ENCODE measurements at places on chromosomes 3 and 15.

GRCh38 chr3:41581700-41582099 lies 380.2 kb downstream of the ULK4 start:
- DNase-seq, result no peak

DNA sequence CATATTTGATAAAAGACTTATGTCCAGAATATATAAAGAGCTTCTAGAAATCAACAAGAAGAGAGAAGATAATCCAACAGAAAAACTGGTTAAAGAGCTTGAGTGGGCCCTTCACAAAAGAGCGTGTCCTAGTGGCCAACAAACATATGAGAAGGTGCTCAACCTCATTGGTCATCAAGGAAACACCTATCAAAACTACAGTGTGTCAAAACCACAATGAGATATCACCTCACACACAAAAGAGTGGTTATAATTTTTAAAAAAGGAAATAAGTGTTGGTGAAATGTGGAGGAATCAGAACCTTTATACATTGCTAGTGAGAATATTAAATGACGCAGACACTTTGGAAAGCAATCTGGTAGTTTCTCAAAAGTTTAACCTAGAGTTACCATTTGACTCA lies 68.4 kb upstream of the KLF13 start:
- no peak for DNase-seq

DNA sequence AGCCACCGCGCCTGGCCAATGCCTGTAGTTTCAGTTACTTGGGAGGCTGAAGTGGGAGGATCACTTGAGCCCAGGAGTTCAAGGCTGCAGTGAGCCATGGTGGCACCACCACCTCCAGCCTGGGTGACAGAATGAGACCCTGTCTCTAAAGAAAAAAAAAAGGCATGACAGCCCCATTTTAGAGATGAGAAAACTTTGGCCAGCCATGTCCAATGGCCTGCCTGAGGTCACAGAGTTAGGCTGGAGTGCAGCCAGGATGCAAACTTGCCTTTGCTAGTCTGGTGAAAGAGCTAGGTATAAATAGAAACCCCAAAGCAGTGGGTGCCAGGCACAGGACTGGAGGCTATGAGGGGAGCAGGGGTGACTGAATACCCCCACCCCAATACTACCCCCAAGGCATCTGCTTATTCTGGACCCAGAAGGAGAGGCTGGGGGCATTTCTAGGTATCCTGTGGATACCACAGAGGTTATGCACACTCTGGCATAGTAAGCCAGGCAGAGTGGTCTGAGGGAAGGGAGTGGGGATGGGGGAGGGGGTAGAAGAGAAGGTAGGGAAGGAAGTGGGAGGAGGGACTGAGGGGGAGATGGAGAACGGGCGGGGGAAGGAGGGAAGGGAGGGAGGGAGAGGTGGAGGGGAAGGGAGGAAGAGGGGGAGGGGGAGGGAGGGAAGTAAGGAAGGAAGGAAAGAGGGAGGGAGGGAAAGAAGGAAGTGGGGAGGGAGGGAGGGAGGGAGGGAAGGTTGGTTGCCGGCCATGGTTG lies 16.2 kb upstream of the C15orf39 start:
- DNase-seq, result no peak

- DNase-seq, result no peak
Measured at GRCh38 chr15:40252438-40253166, 13.7 kb downstream of the PAK6 start.

GRCh38 chr15:51580385-51580784 lies 42.2 kb downstream of the DMXL2 start:
- no peak for DNase-seq

DNA sequence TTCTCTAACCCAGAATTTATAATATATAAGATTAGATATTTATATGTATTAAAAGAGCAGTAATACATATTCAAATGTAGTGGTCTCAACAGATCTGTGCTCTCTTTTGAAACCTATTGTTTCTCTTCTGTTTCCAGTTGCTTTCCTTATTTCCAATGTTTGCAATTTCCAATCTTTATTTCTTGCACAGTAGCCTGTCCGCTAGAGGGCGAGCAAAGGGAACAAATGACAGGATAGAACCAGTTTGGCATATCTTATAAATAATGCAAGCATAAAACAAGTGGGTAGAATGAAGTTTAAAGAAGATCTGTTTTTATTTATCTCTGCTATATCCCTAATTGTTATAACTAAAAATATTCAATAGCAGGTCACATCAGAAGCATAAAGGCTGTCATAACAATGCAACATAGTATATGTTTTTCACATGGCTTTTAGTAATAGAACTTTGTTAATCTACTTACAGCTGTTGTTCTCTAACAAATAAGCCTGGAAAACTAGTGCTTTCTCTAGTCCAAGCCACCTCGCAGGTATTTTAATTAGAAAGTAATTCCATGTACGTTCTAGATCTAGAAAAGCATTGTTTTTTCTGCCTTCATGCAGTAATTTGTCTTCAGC lies 15.1 kb upstream of the TCAIM start:
- DNase-seq, result peak; percentile 53

GRCh38 chr3:190122198-190122771 lies 1.6 kb upstream of the P3H2 start:
- DNase-seq, result peak; percentile 90

- no peak for DNase-seq
Measured at GRCh38 chr3:14520149-14520548, 20.0 kb downstream of the GRIP2 start.

- DNase-seq, result no peak
Measured at GRCh38 chr3:18179521-18179920, 245.6 kb downstream of the SATB1 start.

DNA sequence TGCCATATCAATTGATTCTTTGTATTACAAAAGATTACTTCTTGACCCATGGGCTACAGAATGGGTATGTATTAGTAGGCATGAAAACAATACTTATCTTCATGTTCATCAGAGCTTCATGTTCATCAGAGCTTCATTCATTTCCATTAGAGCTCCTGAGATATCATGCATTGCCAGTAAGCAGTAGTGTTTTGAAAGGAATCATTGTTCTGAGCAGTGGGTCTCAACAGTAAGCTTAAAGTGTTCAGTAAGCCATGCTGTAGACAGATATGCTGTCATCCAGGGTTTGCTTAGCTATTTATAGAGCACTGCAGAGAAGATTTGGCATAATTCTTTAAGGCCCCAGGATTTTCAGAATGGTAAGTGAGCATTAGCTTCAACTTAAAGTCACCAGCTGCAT lies 596.1 kb downstream of the ZNF385D start:
- DNase-seq, result no peak

DNA sequence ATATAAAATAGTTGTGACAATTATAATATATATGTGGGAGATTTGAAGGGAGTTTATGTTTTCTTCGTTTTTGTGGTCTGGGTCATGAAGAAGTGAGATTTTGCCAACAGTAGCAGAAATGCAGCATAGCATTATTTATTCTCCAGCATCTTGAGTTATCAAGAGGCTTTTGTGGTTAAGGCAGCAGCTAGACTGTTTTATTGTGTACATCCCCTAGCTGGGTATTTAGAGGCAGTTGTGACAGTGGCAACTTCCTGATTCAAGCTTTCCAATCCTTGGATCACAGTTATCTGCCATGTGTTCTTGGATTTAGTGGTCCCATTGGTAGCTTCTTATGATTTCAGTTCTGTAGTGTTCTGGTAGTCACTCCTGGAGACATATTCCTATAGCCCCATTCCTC lies 29.0 kb downstream of the ARIH1 start:
- DNase-seq, result no peak

DNA sequence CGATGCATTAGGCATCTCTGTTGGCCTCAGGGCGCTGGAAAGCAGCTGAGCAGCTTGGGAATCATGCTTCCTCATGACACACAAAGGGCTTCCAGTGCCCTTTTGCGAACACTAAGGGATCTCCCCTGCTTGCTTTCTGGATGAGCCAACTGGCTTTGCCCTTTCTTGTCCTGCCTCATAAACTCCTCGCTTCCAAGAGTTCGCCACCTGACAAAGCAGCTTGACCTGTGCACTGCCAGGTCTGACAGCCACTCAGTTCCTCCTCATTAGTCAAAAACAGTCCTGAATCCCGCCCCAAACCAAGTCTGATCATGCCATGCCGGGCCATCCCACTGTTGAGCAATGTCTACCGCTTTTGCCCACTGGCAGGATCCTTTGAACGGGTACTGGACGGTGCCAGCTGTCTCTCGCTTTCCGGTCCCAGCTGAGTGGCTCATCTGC lies 265.4 kb upstream of the LYSMD4 start:
- no peak for DNase-seq

DNA sequence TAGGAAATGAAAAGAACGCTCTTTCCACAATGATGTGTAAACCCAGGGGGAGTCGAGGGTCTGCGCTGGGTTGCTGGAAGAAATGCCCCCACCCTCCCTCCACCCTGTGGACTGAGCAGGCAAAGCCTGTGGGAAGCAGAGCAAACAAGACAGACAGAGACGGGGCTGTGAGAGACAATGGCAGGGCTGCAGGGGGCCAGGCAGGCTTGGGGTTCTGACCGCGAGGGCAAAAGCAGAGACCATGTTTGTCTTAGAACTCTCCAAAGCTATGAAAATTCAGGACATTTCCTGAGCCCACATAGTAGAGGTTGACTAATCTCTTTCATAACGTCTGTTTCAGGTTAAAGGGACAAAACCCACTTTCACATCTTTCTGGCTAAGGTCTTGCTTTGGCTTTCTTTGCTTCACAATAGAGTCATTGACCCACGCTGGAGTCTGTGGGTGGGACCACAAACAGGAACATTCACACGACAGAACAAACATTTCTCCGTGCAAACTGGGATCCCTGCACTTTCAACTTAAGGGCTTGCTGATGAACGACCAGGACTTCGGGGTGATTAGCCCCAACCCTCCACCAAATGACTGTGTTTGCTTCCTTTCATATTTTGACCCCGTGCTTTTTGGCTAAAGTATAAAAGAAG lies 156.0 kb upstream of the TPM1 start:
- DNase-seq, result peak; percentile 70

GRCh38 chr3:118267588-118267987 lies 767.1 kb downstream of the IGSF11 start:
- no peak for DNase-seq

- DNase-seq, result no peak
Measured at GRCh38 chr3:16081661-16082060, 92.8 kb upstream of the GALNT15 start.

GRCh38 chr15:63587527-63587926 lies 9.7 kb upstream of the FBXL22 start:
- no peak for DNase-seq

DNA sequence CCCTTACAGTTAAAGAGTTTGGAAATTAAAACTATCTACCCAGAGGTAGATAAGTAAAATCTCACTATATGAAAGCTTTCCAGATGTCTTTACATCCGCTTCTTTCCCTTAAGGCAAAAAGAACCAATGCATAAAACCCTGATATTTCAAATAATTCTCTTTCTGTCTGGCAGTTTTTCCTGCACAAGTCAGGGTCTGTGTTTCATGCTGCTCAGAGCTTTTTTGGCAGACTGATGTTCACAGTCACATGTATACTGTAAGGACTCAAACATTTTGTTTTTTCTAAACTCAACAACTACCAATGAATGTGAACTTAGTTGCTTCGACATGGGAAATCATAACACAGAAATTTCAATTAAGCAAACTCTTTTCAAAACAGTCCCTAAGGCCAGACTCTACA lies 988.4 kb downstream of the EPHA3 start:
- DNase-seq, result no peak

DNA sequence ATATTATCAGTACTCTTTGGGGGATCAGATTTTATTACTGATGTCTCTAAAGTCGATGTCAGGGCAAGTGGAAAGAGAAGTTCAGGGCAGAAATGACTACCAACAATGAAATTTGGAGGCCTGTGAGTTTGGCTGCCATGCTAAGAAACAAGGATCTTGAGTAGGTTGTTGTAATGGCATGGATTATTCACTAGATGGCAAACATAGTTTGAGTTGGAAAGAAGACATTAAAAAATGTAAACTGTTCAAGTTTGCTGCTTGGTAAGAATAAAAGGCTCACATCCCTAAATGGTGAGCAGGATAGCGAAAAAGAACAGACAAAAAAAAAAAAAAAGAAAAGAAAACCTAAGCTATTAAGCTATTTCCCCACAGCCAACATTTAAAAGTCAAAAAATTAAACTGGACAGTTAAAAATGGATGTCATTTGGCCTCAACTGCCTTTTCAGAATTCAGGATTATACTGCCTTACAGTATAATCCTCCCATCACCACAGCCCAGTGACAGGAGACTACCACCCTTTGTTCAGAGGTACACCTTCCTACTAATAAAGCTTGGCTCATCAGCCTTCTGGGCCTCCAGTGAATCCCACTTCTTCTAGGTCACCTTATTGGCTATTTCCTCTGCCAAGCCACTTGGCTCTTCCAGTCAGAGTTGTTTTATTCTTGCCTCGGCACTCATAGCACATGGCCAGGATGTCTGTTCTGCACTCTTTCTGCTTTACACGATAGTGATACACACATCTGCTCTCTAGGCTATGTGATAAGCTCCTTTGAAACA lies 163.7 kb downstream of the PLD1 start:
- peak; percentile 68 for DNase-seq

DNA sequence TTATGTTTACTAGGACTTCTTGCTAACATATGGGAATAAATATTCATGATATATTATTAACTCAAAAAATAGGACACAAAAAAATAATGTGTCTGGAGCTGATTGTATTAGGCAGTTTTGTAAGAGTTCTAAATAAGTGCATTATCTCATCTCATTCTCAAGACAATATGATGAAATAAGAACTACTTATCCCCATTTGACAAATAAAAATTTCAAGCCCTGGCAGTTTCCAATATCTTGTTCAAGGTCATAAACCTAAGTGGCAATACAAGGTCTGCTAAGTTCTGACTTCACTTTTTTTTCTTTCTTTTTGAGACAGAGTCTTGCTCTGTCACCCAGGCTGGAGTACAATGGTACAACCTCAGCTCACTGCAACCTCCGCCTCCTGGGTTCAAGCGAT lies 18.3 kb downstream of the RPN1 start:
- no peak for DNase-seq

- DNase-seq, result no peak
Measured at GRCh38 chr3:150421799-150422548, 13.9 kb downstream of the TSC22D2 start.

DNA sequence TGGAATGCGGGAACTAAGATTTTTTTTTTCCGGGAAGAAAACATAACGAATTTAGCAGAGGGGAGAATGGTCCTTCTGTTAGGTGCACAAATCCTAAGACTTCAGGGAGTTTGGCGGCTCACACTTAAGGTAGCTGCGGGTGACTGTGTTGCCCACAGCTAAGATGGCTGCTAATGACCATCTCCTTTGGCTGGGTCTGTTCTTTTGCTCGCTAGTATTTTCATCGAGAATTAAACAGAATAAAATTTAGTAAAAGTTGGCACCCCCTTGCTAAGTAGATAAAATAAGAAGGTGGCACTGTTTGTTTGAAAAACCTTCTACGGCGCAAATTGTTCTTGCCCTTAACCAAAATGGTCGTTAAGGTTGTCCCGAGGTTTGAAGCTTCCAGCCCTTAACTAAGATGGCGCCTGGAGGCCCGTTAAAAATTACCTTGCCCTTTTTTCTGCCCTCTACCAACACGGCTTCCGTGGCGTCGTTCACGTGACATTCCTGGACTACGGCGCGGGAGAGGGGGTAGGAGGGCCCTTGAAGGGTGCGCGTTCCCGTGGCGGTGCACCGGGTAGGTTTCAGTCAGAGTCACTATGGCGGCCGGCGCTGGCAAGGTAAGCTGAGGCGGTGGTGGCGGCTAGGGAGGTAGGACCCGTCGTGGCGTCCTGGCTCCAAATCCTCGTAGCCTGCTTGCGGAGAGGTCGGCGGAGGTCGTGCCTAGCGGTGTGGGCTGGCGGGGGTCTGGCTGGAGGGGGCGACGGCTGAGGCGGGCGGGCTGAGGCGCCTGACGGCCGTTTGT lies at the start of gene SLMAP:
Gene SLMAP, plus strand, starts transcription at position 569 of the 787 bp plus-strand sequence. CDS start 1,343 bp downstream, outside the sequence.
- DNase-seq, result peak; percentile 94

Measured in astrocyte of the cerebellum (primary cell).